ENCODE measurements at places on chromosomes 11 and 22.

DNA sequence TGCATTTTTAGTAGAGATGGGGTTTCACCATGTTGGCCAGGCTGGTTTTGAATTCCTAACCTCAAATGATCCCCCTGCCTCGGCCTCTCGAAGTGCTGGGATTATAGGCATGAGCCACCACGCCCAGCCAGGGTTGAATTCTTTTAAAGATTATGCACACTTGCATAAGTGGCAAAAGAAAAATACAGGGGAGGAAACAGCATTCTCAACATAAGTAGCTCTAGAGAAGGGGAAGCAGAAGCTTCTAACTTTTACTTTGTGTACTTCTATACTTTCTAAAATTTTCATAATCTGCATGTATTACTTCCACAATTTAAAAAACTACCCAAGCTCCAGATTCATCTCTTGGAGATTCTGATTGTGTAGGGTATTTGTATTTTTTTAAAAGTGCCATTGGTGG lies 108.0 kb downstream of the SLC1A2 start:
- no peak for DNase-seq

DNA sequence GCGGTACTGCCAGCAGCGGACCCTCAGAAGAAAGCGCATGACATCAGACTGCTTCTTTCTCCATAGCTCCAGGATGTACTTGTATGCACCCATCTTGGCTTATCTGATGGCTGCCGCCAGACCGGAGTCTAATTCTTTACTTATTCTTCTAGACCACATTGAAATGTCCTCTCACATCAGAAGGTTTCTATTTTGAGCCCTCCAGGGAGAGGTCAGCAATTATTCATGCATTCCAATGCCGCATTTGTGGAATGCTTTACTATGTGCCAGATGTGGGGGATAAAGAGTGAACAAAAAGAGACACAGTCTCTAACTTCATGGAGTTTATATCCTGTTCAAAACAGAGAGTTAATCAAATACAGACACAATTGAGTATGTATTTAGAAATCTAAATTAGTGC lies 230.1 kb downstream of the MIAT start:
- DNase-seq, result no peak

- DNase-seq, result no peak
These were observed 933 bp downstream of the BRSK2 start for GRCh38 chr11:1390569-1391164.

GRCh38 chr11:66006891-66007176 lies 4.5 kb downstream of the BANF1 start:
- DNase-seq, result no peak

- no peak for DNase-seq
These were observed 51.8 kb downstream of the IGSF9B start for GRCh38 chr11:133904818-133905515.

- no peak for DNase-seq
These were observed 5.9 kb downstream of the VPS26B start for GRCh38 chr11:134230339-134230738.

GRCh38 chr22:22460635-22461034 lies 47.9 kb downstream of the ZNF280B start:
- no peak for DNase-seq

GRCh38 chr22:46770151-46770641 lies 7.7 kb downstream of the TBC1D22A start:
- no peak for DNase-seq

GRCh38 chr11:131739243-131739882 lies 368.9 kb downstream of the NTM start:
- DNase-seq, result no peak

GRCh38 chr22:41523464-41524221 lies 20.6 kb downstream of the POLR3H start:
- no peak for DNase-seq

DNA sequence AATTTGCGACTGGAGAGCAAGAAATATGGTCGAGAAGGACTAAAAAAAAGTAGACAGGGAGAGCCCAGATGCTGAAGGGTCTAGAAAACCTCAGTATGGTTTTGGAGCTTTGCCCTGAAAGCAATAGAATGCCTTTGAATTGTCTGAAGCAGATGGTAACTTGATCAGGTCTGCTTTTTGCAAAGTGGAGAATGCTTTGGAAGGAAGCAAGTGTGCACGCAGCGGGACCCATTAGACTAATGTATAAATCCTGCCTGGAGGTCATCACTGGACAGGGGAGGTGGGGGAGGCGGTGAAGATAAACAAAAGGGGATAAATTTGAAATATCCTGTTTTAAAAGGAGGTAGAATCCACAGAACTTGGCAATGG lies 757 bp upstream of the HINFP start:
- peak; percentile 15 for DNase-seq

GRCh38 chr11:61577383-61578118 lies 3.3 kb downstream of the SYT7 start:
- no peak for DNase-seq

DNA sequence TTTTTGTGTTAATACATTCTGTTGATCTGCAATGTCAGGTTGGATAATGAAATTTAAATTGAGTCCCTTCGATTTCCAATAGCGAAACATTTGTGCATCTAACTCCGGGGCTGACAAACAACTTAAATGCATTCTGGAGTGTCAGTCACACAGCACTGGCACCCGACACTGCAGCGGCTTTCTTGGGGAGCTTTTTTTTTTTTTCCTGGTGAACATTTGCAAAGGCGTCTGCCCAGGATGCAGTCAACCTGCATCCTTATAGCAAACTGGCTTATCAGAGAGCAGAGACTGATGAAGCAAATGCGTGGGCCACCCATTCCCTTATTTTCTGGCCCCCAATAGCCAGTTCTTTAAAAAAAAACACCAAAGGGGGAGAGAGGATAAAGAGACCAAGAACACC lies 1167.7 kb downstream of the LRRC4C start:
- DNase-seq, result peak; percentile 82

- DNase-seq, result no peak
These were observed 16.9 kb upstream of the SPTY2D1 start for GRCh38 chr11:18650859-18651557.

DNA sequence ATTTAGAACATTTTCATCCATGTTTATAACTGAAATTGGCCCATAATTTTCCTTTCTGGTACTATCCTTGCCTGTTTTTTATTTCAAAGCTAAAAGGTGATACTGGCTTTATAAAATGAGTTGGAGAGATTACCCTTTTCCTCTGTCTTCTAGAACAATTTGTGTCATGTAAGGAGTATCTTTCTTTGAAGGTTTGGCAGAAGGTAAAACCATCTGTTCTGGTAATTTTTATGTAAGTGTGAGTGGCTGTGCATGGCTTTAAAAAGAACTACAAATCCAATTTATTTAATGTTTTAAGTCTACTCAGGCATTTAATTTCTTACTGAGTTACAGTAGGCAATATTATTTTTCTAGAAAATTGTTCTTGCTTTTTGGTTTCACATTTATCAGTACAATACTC lies 7.7 kb upstream of the MRGPRD start:
- DNase-seq, result no peak

DNA sequence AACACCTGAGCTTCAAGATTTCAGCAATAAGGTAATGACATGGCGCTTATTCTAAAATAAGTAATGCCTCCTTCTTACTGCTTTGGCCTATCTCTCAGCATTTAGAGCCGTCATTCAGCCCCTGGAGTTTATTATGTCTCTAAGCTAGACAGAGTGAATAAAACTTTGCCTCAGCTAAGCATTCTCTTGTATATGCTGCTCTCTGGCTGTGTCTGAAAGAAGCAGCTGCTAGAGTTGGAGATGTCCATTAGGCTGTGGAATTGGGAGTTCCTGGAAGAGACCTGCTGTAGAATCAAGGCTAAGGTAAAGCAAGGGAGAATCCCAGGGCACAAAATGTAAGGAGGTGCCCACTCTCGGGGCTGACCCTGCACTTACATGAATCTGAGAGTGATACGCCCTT lies 35.5 kb upstream of the TTC12 start:
- peak; percentile 70 for DNase-seq

DNA sequence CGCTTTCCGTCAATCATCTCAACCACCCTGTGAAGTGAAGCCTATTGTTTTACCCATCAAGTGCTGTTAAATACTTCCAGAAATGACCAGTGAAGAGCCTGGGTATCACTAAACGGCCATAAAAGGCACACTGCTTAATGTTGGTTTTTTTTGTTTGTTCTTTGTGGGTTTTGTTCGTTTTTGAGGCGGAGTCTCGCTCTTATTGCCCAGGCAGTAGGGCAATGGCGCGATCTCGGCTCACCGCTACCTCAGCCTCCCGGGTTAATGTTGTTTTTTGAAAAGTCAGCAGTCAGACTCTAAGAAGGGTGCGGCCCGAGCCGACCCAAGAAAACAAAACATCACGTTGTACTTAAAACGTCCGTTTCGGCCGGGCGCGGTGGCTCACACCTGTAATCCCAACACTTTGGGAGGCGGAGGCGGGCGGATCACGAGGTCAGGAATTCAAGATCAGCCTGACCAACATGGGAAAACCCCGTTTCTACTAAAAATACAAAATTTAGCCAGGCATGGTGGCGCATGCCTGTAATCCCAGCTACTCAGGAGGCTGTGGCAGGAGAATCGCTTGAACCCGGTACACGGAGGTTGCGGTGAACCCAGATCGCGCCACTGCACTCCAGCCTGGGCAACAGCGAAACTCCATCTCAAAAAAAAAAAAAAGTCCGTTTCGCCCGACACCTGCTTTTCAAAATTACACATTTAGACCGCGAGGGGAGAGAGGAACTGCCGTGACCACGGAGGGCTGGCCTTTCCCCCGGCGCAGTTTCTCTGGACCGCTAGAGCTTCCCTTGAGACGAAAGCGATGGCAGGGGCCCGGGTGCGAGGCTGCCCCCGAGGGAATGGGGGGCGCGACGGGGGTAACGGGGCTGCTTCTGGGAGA lies 714 bp downstream of the CD59 start:
- DNase-seq, result no peak

DNA sequence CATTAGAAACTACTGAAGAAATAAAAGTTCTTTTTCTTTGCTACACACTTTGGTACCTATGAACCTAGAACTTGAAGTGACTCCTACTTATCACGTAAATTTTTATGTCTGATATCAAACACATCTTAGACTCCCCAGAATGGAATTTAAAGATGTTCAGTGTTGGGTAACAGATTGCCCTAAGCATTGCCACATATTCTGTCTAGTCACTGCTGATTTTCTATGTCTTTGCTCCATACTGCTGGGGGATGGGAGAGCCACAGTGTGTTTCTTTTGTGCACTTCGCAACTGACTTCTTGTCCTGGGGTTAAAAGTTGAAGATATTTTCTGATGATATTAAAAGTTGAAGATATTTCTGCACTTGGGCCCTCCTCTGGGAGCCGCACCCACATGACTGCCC lies 19.4 kb upstream of the MYO18B start:
- DNase-seq, result no peak

DNA sequence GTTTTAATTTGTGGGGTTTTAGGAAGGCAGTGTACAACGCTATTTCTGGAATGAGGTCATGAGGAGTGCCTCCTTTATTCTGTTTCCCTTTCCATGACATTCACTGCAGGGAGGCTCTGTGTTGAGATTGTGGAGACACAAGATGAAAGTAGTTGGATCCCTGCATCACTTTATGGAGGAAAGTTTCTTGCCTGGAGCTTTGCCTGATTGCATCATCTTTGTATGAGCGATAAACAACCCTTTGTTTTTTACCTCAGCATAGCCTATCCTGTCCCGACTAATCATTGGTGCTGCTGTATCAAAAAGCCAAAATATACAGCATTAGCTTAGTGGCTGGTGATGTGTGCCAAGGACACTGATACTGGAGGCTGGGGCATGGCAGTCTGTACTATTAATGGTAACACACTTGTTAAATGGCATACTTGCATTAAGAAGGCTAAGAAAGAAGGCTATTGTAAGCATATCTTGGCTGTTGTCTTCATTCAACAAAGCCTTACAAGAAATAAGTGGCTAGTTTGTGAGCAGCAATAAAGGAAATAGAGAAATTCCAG lies 31.2 kb upstream of the SLC5A4 start:
- no peak for DNase-seq

GRCh38 chr11:12397931-12398334 lies 20.6 kb downstream of the PARVA start:
- no peak for DNase-seq

DNA sequence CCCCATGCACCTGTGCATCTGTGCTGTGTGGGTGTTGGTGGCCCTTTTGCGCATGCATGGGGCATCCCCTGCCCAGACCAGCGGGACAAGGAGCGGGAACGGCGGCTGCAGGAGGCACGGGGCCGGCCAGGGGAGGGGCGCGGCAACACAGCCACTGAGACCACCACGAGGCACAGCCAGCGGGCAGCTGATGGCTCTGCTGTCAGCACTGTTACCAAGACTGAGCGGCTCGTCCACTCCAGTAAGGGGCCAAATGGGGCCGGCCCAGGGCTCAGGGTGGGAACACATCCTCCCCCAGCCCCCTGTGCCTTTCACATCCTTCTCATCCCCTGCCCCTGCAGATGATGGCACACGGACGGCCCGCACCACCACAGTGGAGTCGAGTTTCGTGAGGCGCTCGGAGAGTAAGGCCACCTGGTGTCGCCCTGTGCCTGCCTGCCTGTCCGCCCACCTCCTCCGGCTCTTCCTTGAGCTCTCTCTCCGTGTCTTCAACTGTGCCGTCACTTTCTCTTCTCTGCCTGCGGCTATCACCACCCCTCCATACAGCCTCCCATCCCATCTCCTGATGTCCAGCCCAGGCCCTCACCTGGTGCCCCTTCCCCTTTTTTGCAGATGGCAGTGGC lies 10.6 kb downstream of the SELENOM start:
- DNase-seq, result no peak

DNA sequence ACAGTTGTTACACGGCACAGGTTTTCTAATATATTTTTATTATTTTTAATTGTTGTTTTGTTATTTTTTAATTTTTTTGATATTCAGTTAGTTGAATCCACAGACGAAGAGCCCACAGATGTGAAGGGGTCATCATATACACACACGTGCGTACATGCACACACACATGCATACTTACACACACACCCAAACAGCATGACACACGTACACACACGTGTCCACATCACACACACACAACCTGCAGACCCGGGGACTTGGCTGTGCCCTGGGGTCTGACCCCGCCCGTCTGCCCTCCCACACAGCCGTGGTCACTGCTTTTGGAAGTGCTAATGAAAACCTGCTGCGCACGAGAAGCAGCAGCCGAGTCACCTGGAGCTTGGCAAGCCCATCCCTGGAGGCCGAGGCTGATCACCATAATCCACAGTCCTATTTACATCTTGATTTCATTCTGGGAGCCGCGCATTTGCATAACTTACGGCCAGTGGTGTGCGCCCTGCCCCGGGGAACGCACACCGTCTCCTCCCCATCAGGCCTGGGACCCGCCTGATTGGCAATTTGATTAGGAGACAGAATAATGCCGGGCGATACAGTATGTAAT lies 110.3 kb downstream of the BRD1 start:
- no peak for DNase-seq

- DNase-seq, result no peak
These were observed 133.3 kb downstream of the ATXN10 start for GRCh38 chr22:45804986-45805325.

- no peak for DNase-seq
These were observed 38.2 kb downstream of the FEZ1 start for GRCh38 chr11:125457814-125458343.

GRCh38 chr22:37313376-37314314 lies 31.3 kb downstream of the CYTH4 start:
- no peak for DNase-seq

DNA sequence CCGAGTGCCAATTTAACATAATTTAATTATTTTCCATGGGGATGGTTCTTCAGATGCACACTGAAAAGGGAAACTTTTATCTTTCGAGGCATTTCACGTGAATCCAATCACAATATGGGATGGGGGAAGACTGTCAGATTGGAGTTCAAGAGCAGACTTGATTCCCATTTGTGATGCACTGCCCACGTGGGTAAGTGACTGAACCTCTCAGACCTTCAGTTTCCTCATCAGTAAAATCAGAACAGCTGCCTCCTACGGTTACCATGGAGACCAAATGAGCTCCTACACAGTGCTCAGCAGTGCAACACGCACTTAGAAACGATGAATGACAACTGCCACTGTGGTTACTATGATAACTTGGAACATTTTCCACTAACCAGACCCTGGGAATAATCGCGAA lies 21.7 kb downstream of the KIAA0930 start:
- DNase-seq, result no peak

All from spinal cord (tissue), 10 donors.